Activated T-cell treated with anti-CD3 and anti-CD28 coated beads for 24 hours (primary cell): ENCODE measurements at places on chromosomes 2 and 18.

GRCh38 chr2:20418519-20418918 is 28.4 kb upstream of the RHOB start:
- no peak for DNase-seq

DNA sequence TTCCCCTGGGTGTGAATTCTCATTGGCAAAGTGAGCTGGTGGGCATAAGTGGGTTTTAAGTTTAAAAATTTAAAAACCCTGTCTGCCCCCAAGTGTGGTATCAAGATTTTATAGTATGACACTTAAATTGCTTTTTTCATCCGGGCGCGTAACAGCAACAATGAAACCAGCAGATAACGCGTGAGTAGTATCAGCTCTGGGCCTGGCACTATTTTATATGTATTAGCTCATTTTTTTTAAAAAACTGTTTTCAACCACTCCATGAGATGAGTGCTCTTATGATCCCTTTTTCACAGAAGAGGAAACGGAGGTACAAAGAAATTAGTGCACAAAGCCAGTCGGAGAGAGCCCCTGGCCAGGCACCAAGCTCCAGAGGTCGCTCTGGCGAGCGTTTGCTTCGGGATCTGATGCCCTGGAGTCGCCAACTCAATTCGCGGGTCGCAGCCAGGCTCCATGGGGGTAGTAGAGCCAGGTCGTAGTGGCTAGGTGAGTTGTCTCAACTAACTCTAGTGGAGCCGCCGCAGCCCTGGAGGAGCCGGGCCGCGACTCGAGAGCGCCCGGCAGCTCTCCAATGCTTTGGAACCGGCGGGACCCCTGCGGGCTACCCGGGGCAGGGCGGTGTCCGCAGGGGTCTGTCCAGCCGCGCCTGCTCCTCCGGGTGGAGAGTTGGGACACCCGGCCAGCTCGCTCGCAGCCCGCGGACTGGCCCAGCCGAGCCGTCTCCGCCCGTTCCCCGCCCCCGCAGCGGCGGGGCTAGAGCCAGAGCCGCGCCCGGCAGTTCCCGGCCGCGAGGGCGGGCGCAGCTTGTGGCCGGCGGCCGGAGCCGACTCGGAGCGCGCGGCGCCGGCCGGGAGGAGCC is at the start of gene IL1R1:
Gene IL1R1 (plus strand): TSS at position 777 of the 859 bp plus-strand sequence. CDS start 14,979 bp downstream, outside the sequence.
- no peak for DNase-seq

DNA sequence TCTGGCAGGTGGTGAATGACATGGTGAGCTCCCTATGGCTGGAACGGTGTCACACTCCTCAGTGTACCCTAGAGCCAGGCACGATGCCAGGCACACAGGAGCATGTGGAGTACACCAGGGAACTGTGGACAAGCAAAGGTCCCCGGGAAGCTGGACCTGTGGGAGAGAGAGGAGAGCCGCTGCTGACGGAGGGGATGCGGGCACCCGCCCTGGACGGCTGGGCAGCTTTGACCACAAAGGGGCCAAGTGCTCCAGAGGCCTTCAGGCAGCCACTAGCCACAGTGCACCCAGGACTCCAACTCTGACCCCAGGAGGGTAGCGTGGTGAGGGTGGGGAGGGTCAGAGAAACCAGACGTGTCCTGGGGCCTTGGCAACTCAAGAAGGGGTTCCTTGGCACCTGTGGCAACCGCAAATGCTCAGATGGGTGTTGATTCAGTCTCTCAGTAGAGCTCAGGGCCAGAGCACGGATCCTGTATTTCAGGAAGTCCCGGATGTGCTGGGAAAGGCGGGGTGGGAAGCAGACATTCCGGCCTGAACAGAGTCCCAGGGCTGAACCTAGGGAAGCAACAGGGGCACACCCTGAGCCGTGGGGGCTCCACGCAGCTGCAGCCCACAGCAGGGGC is 2.3 kb upstream of the MAB21L4 start:
- DNase-seq, result no peak

- DNase-seq, result peak; percentile 28
Measured at GRCh38 chr2:1750933-1751766, 6.8 kb upstream of the PXDN start.

GRCh38 chr18:41967680-41968079 is 12.6 kb downstream of the PIK3C3 start:
- DNase-seq, result no peak
